ENCODE measurements at places on chromosomes 6 and 20.

DNA sequence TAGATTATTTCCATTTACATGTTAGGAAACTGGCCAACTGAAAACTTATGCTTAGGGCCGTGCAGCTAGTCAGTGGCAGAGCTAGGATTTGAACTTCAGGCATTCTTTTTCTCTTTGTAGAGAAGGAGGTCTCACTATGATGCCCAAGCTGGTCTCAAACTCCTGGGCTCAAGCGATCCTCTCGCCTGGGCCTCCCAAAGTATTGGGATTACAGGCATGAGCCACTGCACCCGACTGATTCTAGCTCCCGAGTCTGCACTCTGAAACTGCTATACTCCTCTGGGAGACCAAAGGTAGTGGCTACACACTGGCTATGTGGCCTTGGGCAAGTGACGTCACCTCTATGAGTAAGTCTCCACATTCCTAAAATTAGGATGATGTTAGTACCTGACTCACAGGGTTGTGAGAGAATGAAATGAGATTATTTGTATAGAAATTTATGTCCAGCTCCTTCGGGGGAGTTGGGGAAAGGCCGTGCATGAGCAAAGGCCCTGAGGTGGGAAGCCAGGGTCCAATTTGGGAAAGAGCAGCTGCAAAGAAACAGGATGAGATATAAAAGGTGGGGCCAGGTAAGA is 6.4 kb downstream of the PLTP start:
- DNase-seq = no peak

- peak; percentile 18 for DNase-seq
Measured at GRCh38 chr6:125154761-125155135, 1.2 kb downstream of the TPD52L1 start.

DNA sequence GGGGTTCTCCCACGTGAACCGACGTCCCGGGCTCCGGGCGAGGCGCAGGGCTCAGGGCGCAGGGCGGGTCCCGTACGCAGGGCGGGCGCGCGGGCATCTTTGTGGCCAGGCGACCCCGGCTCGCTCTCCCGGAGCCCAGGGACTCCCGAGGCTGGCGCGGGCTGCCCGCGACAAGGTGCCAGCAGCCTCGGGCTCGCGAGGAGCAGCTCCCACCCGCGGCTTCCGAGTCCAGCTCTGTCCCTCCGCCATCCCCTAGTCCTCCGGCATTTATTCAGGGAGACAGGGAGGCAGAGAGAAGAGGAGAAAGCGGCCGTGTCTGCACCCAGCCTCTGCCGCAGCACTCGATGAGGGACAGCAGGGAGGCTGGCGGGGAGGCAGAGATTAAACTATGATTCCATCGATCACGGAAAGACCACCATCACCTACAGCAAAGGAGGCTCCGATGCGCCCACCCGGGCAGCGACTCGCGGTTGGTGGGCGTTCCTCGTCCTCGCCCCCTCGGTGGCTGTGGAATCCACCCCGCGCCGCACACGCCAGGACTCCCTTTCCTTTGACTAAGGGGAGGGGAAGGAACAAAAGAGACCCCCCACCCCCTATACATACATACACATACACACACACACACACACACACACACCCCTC is 1.1 kb downstream of the RGS17 start:
- DNase-seq = no peak

DNA sequence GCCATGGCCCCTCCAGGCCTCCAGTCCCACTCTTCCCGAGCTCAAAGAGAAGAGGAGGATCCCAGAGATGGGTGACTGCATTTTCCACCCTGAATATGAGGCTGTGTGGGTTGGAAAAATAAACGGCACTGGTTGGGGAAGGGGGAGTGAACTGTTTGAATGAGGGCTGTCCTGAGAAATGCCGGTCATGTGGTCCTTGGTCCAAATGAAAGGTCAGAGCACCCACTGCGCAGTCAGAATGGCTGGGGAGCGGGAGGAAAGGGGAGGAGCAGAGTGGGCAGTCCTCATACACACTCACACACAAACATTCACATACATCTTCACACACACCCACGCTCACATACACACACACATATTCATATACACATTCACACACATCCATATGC is 83.1 kb downstream of the MRPL14 start:
- DNase-seq = no peak

GRCh38 chr6:24006254-24006653 is 119.8 kb upstream of the NRSN1 start:
- DNase-seq = no peak

DNA sequence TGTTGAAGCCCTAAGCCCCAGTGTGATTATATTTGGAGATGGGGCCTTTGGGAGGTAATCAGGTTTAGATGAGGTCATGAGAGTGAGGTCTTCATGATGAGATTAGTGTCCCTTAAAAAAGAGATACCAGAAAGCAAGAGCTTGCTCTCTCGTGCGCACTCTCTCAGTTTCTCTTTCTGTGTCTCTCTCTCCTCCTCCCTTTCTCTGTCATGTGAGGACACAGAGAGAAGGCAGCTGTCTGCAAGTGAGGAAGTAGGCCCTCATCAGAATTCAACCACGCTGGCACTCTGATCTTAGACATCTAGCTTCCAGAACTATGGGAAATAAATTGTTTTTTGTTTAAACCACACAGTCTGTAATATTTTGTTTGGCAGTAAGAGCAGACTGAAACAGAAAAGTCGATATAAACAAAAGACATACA is 180.5 kb downstream of the IBTK start:
- DNase-seq = no peak

- no peak for DNase-seq
Measured at GRCh38 chr20:11905460-11906179, 12.1 kb upstream of the BTBD3 start.

- DNase-seq = no peak
Measured at GRCh38 chr6:40510442-40510841, 76.7 kb downstream of the LRFN2 start.

GRCh38 chr20:41360831-41361756 is 5.5 kb downstream of the EMILIN3 start:
- DNase-seq = no peak

- DNase-seq = no peak
Measured at GRCh38 chr6:134117409-134117808, 65.0 kb upstream of the SLC2A12 start.

DNA sequence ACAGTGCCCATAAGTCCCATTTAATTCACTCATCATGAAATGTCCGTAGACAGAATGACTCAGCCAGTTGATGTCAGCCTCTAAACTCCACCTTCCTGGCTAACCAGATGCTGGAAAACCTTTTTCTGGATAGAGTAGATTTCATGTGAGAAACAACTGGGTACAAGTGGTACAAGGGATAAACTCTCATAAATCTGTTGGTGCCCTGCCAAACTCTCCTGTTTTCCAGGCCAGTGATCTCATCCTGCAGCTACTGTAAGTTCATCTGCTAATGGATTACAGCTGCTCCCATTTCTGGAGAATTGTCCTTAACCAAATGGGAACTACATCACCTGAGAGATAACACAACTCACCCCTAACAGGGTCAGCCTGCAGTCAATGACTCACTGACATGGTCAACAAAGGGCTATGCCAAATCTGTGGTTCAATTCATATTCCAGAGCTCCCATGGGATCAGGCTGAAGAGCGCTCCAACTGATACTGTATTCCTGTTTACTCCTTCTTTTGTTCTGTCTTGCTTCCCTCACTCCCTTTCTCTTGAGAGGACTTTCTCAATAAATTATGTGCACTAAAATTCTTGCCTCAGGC is 210.1 kb upstream of the HDDC2 start:
- DNase-seq = no peak

DNA sequence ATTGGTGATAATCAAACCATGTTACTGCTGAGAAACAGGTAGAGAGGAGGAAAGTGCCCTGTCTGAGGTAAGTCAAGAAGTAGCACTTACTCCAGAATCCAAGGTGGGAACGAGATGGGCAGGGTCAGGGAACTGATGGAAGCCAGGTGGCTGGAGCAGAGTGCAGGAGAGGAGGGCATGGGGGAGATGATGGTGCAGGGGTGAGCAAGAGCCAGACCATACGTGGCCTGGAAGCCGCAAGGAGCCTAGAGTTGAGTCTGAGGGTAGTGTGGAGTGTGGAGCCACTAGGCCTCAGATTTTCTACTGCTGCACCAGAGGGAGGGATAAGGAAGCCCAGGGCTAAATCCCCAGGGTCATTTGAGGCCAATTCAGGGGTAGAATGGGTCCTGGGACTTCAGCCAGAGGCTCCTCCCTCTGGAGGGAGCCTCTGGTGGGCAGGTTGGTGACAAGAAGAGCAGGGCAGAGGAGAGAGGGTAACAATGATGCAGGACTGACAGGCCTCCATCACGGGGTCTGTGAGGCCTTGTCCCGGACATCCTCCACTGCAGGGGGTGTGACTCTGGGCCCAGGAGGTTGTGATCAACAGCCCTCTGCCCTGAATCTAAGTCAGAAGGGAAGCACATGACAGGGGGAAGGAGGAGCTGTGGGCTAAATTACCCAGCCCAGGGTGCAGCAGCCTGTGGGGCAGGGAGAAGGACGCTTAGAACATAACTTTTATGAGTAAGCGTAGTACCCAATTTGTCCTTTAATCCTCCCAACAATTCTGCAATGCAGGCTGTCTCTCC is 28.7 kb downstream of the COX4I2 start:
- no peak for DNase-seq

GRCh38 chr6:136169394-136170148 is 80.5 kb downstream of the MTFR2 start:
- DNase-seq = no peak

GRCh38 chr6:53125276-53125675 is 23.4 kb downstream of the GCM1 start:
- no peak for DNase-seq

DNA sequence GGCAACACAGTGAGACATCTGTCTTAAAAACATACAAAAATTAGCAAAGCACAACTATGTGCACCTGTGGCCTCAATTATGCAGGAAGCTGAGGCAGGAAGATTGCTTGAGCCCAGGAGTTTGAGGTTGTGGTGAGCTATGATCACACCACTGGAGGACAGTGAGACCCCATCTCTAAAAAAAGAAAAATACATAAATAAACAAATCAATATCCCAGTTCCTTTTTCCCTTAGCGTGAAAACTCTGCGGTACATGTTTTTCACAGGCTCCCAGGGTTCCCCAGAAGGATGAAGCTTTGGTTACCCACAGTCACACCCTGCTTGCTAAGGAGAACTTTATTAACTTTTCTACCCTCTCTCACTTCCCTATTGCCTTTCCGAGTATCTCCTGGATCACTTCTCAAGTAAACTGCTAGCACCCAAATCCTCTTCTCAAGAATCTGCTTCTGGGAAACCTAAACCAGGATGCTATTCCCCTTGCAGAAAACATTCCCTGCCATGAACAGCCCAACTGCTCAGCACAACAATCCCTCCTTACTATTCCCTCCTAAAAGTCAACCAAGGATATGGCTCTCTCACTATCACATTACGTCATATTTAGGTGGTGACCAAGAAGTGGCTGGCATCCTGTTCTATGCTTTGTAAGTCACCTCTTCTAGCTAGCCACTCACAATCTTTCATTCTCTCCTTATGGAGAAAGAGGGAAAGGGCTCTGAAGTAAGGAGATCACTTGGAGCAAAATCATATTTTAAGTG is 122.4 kb downstream of the IPCEF1 start:
- no peak for DNase-seq

DNA sequence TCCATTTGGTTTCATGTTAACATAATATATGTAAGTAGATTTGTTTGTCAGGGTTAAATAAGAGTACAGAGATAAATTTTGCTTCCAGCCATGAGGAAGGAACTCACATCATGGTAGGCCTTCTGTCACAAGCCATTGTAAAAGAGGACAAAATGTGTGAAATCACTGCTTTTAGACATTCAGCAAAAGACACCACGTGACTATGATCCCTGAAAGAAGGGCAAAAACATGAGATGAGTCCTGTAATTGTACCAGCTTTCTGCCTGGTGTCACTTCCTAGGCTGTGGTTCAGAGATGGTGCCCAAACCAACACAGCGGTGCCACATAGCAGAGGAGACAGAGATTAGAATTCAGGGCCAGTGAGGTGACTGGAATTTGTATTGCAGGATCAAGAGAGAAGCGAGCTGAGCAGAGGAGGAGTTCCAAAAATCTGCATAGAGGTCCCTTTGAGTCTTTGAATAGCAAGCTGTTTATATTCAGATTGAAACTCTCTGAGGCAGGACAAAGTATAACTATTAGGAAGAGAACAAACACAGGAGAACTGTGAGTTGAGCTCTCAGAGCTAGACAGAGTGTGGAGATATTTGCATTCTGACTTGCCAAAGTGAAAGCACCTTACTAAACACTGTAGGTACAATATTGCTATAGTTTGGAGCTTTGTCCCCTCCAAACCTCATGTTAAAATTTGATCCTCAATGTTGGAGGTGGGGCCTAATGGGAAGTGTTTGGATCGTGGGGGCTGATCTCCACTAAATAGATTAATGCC is 52.6 kb upstream of the PDE7B start:
- no peak for DNase-seq

DNA sequence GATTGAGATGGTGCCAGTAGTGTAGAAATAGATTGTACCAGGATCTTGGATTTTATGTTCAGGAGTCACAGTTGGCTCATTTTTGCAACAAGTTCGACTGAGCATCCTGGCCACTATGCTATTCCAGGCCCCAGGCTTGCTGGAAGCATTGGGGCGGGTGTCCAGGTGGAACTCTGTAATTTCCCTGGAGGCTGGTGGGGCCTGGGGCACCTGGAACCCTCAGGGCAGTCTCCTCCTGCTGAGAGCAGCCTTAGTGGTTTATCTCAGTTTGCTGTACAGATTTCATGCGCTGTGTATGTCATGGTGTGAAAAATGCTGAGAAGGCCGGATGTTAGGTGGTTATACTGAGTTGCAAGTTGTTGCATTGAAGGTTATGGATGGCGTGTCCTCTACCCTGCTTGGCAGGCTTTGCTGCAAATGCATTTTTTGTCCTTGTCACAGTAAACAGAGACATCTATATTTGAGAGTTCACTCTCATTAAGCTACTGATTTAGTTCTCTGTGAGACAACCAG is 135.1 kb upstream of the MYLIP start:
- DNase-seq = no peak

DNA sequence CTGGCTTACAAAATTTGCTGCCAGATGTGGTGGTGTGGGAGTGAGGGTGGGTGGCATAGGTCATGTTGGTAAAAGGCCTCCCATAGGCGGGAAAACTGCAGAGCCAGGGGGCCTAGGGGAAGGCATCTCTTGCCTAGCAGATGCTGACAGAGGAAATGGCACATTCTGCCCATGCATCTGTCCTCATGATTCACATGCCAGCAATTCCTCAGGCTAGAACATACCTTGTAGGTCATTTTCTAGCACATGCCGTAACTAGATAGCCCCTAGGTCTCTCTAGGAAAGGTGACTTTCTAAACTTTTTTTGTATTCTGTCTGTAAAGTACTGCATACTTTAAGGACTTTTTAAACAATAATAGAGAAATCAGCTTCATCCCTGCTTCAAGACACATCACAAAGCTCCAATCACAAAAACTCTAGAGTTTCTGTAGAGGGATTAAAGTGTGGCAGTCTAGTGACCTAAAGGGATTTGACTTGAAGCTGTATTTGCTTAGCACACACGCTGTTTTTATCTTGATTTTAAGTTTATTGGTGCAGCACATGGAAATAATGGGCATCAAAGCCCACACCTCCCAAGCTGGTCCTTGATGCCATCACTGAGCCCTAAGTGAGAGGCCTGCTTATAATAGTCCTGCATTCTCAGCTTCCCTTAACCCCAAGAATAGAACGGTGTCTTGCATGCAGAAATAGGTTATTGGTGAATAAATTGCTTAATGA is 55.2 kb downstream of the ANKEF1 start:
- no peak for DNase-seq
